Activated CD4-positive, alpha-beta T cell treated with anti-CD3 and anti-CD28 coated beads, Interleukin-2, amount 10 ng/mL, durations not matched to agents 7 days and 5 days (primary cell): ENCODE measurements at places on chromosomes 16 and 17. TPM values are rescaled to one million over a fixed set of nuclear protein-coding genes. Genes with fewer than 3 reads are reported as not detected.

The CCL16 gene
- not detected for total RNA-seq

The FAM20A gene
- total RNA-seq, result not detected

The GRIN2A gene
- not detected for total RNA-seq

The CACNA1H gene
- 3.6 TPM for total RNA-seq

The HASPIN gene
- 27.6 TPM for total RNA-seq

The AOC2 gene
- total RNA-seq, result 1.5 TPM

The NPIPA2 gene
- 3.2 TPM for total RNA-seq

The ACSM3 gene
- 4.1 TPM for total RNA-seq

The TBC1D24 gene
- total RNA-seq, result 8.1 TPM

The MYH8 gene
- total RNA-seq, result not detected

The WNT9B gene
- not detected for total RNA-seq

The EIF3C gene
- total RNA-seq, result 457 TPM

The ASIC2 gene
- total RNA-seq, result not detected
